ENCODE measurements at places on chromosomes 3 and 15.

GRCh38 chr3:175743733-175744400, 884.7 kb downstream of the NAALADL2 start:
- no peak for DNase-seq

DNA sequence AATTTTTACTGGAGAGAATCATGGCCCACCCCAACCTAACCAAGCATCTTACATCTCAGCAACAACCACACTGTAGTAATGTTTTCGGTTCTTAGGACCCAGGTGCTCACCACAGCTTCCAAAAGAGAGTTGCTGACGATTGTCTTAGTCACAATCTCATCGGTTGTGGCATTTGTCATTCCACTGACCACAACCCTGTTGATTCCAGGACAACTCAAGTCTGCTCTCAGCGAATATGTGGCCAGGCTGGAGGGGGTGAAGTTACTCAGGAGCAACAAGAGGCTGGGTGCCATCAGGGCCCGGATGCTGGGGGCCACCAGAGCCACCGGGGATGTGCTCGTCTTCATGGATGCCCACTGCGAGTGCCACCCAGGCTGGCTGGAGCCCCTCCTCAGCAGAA, 25.9 kb downstream of the GALNT15 start:
- DNase-seq, result no peak

GRCh38 chr3:136932523-136932922, 25.3 kb upstream of the IL20RB start:
- DNase-seq, result no peak

DNA sequence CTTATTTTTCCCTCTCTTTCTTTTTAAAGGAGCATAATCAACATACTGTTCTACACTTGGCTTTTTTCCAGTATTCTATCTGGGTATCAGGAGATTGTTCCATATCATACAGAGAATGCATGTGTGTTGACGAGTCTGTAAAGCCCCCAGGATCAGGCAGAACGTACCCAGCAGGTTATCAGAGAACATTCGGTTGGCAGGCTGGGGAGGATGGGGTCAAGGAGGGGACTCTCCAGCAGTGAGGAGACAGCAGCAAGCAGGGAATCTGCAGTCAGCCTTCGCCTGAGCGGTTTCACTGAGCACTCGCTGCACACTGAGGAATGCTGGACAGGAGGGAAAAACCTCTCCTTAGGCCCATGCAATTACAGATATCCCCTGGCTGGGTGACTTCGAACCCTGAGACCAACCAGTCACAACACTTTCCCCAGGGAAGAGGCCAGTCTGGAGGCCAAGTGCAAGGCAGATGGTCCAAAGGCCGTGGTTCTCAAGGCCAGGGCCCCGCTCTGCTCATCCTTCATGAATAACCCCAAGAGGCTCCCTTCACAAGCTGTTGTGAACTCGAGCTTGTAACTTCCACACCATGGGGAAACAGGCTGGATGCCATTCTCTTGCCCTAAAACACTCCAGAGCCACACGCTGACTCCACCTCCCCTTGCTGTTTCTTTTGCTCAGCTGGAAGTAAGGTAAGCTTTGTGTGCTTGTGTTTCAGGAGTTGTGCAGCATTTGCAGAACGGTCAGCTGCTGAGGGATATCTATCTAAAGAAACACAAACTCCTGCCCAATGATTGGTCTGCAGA, 60.1 kb downstream of the PXYLP1 start:
- DNase-seq, result no peak

Data from activated CD8-positive, alpha-beta T cell treated with anti-CD3 and anti-CD28 coated beads, Interleukin-2, amount 10 ng/mL, durations not matched to agents 7 days and 5 days (primary cell).